NCI-H1694 (cell line): ENCODE measurements at places on chromosomes 4 and X.

DNA sequence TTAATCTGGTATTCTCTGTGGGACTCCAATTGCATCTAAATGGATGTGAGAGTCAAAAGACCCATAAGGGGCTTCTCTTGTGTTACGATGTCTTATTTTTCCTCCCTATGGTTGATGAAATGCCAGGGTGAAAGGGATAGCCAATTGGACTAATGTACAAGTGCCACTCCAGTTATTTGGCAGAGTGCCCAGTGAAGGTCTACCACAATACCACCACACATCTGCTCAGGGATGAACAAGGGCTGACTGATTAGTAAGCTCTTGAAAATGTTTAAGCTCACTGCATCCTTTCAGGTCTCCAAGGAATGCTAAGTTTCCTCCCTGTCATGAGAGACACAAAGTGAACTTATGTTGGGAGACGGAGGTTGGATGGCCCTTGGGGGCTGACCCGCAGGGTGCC lies 57.8 kb downstream of the HEPH start:
- no peak for DNase-seq

DNA sequence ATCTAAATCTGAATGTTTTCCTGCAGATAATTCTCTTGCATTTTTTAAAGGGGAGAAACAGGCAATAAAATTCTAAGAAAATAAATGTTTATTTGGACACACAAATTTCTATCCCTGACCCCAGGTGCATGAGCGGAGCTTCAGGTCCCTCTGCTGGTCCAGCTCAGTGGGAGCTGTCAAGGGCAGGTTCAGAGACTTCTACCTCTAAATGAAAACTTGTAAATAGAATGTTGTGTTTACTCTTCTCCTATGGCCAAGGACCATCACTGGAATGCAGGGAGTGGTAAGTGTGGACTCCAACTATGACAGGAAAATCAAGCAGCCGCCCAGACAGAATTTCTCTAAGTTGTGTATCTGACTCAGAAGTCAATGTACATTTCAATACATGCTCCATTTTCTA lies 148.6 kb upstream of the TTC29 start:
- no peak for DNase-seq

DNA sequence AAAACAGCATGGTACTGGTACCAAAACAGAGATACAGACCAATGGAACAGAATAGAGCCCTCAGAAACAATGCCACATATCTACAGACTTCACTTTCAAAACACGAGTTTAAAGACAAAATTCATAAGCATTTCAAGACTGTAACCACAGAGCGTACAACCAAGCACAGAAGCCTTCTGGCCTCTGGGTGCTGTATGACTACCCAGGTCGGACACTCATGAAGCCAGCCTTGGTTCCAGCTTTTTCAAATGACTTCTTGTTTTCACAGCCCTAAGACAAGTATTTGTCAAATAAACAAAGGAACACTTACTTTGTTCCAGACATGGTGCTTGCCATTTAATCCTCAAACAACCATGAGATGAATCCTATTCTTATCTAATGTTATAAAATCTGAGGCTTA lies 536.1 kb upstream of the NR3C2 start:
- DNase-seq: no peak

DNA sequence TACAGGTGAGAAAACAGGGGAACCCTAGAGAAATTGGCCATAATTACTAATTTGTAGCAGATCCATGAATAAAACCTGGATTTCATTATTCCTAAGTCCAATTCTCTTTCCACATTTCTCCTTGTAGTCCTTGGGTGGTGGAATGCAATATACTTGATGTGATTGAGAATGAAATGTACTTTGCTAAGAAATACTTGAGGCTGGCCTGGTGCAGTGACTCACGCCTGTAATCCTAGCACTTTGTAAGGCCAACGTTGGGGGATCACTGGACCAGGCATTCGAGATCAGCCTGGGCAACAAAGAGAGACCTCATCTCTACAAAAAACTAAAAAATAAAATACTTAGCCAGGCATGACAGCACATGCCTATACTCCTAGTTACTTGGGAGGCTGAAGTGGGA lies 15.9 kb downstream of the TMEM184C start:
- DNase-seq: no peak

- no peak for DNase-seq
Observed at GRCh38 chr4:70508801-70509200, 9.6 kb upstream of the AMTN start.

- no peak for DNase-seq
Observed at GRCh38 chrX:112866175-112866574, 25.5 kb upstream of the AMOT start.

DNA sequence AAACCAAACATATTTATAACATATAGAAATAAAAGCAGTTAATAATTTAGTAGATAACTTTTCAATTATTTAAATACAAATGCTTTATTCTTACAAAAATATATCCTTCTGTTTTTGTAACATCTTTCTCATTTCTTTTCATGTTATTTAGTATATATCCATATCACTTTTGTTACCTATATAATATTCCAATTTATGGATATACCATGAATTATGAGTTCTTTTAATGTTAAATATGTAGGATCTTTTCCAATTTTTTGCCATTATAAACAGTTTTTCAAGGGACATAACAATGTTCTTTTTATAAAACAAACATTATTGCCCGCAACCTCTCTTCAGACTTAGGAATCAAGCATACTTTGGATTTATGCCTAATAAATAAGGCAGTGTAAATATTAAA lies 151.6 kb downstream of the PRDM5 start:
- DNase-seq: no peak

GRCh38 chr4:66273110-66273509 lies 602.8 kb upstream of the EPHA5 start:
- DNase-seq: no peak

DNA sequence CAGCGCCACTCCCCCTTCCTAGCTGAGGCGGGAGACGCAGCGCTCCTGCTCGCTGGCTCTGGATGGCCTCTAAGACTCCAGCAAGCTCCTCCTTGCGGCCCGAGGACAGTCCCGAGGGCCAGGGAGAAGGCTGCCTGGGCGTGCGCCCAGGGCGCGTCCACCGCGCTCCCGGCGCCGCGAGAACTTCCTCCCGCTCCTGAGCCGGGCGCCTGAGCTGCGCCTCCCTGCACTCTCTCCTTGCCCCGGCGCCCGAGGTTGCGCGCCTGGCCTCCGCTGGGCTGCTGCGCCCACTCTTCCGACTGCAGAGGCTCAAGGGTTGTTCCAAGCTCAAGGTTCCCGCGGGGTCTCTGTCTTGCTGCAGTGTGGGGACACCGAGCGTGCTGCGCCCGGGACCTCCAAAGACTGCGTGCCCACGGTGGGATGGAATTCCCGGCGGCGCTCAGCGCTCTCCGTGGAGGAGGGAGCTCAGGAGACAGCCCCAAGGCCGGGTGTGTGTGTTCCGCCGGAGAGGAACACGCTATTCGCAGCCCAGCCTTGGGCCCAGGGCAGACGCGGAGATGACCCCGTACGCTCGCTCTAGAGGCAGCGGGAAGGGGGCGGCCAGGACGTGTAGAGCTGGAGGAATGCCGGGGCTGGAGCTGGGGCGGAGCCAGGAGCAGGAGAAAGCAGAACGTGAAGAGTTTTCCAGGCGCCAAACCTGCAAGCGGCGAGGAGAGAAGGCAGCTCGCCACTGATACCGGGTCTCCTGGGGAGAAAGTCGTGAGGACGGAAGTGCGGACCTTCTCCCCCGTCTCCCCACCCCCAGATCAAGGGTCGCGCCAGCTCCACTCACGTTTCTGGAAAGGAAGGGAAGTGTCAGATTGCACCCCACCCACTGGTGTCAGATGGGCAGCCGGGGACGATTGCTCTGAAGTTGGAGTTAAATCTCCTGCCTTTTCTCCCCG lies at the start of gene ARHGAP6:
Gene ARHGAP6, minus strand, starts transcription at position 753 of the 944 bp plus-strand sequence. CDS start 1,092 bp downstream, outside the sequence.
- no peak for DNase-seq

- DNase-seq: no peak
Observed at GRCh38 chr4:56698329-56698728, 17.2 kb upstream of the HOPX start.

DNA sequence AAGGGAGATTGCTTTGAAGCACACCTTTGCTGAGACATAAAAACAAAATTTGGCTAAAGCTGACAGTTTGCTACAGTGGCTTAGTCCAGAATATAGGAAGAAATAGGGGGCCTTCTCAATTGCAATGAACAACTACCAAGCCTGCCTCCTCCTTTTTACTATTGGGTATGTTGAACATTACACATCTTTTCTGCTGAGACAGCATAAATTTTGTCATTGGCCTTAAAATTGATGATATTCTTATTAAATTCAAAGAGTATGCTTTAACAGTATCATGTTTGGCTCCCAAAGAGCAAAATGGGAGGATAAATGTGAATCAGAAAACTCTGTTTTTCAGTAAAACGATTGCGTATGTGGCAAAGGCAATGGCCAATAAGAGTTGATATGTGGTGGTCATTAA lies 721.9 kb upstream of the IGFBP7 start:
- no peak for DNase-seq

- DNase-seq: no peak
Observed at GRCh38 chr4:6660430-6660829, 19.9 kb downstream of the MRFAP1 start.

DNA sequence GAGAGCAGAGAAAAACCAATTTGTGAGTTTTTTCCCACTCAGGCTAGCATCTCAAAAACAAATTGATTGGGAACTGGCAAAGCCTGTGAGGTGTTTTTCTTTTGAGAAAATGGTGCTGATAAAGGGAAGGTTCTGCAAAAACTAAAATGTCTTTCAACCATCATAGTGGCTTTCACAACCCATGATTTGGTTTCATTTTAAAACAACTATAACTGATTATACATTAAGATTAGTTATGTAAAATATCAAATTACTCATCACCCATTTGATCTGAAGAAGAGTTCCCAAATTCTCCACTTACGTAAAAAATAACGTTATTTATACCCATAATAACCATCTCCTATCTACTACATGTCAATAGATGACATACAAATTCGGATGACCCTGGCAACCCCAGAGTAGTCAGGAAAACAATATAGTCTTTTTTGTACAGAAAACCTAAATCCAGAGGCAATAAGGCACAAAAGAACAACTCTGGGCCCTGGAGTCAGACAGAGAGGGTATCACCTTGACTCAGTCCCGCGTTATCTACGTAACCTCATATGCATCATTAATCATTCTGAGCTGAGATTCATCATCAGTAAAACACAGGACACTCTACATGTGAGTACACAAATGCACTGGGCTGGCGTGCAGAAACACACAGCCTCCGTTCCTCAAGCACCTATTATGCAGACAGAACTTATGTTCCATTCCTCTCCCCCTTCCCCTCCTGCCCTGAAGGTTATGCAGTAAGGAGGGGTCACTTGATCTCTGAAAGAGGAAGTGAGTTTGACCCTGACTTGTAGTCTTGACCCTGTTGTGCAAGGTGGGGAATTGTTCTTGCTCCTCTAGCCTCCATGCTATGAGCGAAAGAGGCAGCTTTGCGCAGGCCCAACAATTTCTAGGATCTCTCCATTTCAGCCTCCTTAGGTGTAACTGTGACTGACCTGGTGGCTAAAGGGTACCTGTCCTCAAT lies 82.2 kb downstream of the SLC9A7 start:
- no peak for DNase-seq

DNA sequence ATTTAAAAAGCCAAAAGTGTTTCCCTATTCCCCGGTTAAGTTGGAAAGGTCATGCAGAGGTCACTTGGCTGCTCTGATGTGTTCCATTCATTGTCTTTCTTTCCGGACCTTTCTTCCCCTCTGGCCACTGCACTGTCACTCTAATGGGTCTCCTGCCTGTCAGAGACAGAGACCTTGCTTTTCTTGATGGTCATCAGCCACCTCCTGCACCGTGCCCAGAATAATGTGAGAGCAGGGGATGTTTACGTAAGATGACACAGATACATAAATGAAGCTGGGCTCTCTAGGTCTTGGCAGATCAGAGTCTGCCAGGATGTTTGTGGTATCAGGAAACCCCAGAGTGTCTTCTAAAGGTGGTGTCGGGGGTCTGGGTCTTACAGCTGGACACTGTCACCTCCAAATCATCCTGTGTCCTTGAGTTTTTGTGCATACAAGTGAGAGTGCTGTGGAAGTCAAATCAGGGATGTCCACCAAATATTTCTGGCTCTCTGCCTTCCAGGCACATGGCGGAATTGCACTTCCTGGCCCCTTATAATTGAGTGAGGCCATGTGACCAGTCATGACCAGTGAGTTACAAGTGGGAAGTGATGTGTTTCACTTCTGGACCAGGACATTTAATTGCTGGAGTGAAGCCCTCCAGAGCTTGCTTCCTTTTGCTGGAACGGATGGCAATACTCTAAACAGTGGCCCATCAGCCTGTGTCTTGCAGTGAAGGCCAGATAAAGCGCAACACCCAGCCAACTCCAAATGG lies 130.6 kb upstream of the ATP6AP2 start:
- DNase-seq: no peak

GRCh38 chrX:150543230-150544155 lies 24.9 kb upstream of the MTM1 start:
- DNase-seq: no peak

GRCh38 chrX:48927123-48927522 lies 8.3 kb upstream of the PIM2 start:
- no peak for DNase-seq

GRCh38 chr4:152990471-152991131 lies 54.5 kb downstream of the FHDC1 start:
- no peak for DNase-seq

DNA sequence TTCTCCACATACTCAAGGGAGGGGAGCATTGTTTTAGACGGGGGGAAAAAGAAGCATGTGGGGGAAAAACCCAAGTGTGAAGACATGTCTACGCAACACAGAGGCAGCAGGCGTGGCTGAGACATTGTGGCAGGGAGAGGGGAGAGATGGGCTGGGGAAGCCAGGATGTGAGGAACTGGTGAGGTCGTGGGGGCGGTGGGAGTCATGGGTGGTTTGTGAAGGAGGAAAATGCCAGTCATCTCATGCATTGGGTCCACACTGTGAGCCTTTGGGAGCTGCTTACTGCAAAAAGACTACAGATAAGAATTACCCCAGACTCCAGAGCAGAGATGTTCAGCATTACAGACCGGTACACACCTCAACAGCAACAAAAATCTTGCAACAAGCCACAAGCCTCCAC lies 2.1 kb downstream of the JAKMIP1 start:
- no peak for DNase-seq

GRCh38 chrX:79506001-79506400 lies 138.9 kb upstream of the ITM2A start:
- no peak for DNase-seq

- no peak for DNase-seq
Observed at GRCh38 chr4:118743867-118744266, 58.7 kb downstream of the METTL14 start.

DNA sequence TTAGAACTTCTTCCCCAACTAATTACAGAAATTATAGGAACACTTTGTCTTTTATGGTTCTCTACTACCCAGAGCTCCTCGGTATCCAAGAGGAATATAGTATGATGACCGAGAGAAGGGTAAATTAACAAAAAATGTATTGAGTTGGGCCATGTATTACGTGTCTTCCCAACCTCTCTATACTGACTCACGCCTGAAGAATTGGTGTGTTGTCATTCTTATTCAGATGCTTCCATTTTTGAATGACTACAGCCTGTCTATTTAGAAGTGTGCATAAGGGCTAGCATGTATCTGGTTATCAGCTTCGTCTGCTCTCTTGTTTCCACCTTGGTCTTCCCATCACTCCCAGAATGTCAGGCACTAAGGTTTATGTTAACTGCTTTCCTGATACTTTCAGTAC lies 24.5 kb upstream of the SCD5 start:
- no peak for DNase-seq
